ENCODE measurements at places on chromosomes 12 and 14.

- DNase-seq: no peak
Observed at GRCh38 chr12:50265770-50266524, 17.4 kb downstream of the LIMA1 start.

DNA sequence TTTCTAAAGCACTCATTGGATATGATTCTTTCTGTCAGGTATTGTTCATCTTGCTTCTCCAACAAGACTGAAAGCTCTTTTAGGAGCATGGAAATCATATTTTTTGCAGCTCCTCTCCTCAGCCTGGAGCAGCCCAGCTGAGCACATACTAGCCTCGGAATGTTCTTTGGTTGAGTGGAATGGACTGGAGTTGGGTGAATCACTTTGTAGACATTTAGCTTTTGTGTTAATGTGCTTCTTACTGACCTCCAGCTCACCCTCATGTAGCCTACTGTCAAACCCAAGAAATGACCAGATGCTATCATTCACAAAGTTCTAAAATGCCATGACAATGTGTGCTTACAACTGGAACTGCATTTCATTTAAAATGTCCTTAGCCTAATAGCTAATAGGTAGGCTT, 161.1 kb downstream of the NUAK1 start:
- peak; percentile 58 for DNase-seq

DNA sequence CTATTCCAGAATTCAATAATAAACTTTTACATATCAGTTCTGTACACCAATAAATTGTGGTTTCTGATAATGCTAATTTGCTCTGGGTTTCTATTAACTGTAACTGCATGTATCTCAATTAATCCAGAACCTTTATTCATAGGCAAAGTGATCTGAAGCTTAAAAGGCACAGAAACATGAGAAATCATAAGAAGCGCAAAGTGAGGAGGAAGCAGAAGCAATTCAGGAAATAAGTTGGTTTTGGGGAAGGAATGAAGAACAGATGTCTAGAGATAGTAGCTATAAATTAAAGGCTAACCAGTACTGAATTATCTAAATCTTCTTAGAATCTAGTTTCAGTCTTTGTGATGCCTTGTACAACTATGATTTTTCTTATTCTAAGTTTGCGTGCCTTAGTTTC, 24.6 kb downstream of the KERA start:
- no peak for DNase-seq

GRCh38 chr14:89267656-89268055, 149.4 kb downstream of the FOXN3 start:
- DNase-seq: no peak

- peak; percentile 51 for DNase-seq
Observed at GRCh38 chr12:109020796-109021380, at the start of gene SVOP. TSS of gene SVOP (minus strand) at chr12:109021068. CDS start at chr12:109020868, 200 bp downstream.

GRCh38 chr12:80766210-80766609, 49.5 kb downstream of the MYF5 start:
- no peak for DNase-seq

DNA sequence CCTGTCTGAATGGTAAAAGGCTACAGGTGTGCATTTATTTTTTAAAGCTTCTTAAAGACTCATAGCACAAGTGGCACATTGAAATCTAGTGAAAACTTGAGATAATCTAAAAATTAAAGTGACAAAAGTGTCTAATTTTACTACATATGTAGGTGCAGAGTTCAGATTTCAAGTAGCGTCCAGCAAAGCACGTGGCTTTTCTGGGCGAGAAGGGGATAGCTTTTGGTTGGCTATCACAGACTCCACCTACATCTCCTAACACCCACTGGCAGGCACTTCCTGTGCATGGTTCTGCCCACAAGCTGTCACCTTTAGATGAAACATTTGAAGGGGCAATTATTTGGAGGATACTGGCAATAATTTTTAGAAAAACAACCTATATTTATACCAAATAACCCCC, 1.9 kb upstream of the PITPNM2 start:
- no peak for DNase-seq

GRCh38 chr12:100593490-100593889, 20.0 kb downstream of the GAS2L3 start:
- DNase-seq: no peak

GRCh38 chr14:61698206-61698980, 3.1 kb downstream of the HIF1A start:
- DNase-seq: no peak

- no peak for DNase-seq
Observed at GRCh38 chr14:87131879-87132278, 861.1 kb downstream of the GALC start.

DNA sequence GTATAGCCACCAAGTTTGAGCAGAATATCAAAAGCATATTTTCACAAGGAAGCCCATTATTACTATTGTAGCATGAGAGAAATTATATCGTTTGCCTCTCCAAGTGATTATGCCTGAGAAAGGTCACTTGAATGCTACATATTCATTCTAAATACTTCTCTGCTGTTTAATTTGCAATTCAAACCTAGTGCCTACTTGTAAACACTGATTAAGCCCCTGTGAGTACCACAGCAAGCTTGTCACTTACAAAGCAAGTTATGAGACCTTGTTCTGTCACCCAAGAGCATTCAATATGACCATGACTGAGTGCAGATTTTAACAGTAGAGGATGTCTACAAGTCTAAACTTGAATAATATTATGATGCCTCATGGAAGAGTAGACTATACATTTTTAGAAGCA, 124.7 kb upstream of the SSTR1 start:
- no peak for DNase-seq

DNA sequence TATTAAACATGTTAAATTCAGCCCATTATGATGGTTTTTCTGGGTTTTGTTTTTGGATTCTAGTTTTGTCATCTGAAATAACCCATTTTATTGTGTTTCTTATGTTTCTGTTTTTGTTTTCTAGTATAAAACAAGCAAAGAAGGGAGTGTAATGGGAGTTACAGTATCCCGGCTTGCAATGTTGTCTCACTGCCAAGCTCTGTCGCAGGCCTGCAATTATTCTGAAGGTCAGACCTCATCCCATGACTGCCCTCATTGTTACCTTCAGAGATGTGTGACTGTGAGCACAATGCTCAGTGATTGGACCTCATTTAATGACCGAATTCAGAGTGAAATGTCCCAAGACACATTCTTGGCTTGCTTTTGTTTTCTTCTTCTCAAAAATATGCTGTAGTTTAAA, 73.0 kb upstream of the ATF1 start:
- DNase-seq: no peak

DNA sequence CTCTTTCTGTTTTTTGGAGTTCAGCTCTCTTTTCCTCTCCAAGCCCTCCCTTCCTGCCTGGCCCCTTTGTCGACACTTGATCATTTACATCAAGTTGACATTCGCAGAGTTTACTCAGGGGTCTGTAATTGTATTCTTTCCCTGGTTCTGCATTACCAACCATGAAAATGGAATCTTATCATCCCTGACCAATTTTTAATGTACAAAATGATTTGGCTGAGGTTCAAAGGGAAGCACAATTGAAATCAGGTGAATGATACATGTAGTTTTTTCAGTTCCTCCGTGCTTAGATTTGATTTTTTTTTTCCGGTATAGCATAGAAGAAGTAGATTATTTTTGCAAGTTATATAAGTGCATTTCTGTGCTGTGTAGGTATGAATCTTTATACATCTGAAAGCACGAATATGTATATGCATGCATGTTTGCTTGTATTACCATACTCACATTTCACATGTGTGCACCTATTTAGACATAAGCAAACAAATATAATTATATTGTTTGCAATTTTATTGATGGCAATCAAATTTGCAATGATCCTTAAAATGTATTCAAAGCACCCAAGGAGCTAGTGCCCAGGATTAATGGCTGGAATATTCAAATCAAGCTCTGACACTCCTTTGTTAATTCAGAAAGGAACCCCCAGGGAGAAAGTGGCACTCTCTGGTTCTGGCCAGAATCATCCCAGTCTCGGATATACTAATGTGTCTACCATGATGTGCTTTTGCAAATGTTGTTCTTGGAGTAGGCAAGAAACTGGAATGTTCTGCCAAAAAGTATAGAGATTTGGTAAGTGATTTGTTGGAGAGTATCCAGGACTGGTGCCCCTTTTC, 189.3 kb downstream of the VRK1 start:
- DNase-seq: no peak

DNA sequence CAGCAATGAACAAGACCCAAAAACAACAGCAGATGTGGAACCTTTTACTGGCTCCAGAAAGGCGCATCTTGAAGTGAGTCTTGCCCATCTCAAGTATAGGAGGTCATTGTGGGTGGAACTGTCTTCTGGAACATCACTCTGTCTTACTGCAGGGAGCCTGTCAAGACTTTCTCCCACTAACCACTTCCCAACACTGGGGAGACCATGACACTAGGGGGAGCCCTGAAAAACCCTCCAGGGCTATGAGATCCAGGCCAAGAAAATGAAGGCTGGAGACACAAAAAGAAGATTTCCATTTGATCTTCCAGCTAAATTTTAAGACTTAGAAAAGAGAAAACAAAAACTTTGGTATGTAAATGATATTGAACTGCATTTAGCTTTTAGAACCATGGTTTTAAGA, 13.5 kb upstream of the ATG14 start:
- no peak for DNase-seq

DNA sequence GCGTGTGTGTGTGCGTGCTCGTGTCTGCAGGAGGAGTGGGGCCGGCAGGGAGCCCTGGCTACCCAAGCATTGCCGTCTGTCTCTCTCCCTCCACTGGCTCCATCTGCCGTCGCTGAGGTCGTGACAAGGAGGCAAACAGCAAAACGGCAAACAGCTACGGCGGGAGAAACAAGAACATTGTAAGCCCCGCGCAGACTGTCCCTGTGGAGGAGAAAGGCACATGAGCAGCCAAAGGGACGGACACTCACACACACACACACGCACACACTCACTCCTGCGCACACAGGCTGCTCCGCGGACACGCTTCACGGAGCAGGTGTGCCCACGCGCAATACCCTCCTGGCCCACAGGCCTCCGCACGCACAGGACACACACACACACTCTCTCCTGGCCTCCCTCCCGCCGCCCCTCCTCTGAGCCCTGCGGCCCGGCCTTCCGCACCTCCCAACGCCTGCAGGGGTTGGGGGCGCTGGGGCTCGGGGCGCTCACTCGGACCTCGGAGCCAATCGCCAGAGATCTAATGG, 905 bp downstream of the CISTR start:
- no peak for DNase-seq

GRCh38 chr14:30267141-30267540, 291.8 kb upstream of the G2E3 start:
- no peak for DNase-seq

GRCh38 chr14:91252871-91253794, 8.6 kb upstream of the GPR68 start:
- DNase-seq: no peak

DNA sequence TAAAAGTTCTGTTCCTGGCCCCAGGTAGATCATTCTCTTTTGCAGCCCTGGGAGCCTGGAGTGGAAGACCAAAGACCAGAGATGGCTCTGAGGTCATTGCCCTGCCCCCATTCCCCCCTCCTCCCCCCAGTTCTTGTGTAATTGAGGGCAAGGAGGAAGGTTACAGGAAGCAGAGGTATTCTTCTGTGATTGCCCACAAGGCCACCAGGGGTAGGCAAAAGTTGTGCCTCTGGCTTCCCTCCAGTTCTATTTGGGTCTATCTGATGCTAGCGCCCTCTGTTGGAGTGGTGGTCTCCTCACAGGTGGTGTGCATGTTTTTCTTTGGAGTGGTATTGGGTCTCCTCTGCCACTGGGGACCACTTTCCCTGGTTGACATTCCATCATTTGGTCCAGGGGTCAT, 41.2 kb upstream of the CRY1 start:
- no peak for DNase-seq

GRCh38 chr12:122137681-122138080, 36.3 kb downstream of the IL31 start:
- DNase-seq: no peak

DNA sequence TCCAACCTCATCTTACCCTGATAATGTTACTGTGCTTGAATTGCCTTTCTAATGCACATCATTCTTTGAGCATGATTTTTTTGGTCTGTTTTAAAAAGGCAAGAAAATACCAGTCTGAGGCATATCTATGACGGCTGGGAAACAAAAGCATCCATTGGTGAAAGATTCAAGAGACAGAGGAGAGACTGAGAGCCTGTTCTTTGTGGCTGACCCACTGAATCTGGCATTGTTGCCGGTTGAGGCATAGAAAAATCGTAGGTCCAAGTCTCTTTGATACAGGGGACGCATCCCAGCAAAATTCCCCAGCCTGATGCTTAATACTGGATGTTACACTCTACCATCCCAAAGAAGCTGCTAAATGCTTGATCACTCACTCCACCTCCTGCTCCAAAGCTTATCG, 2.9 kb upstream of the KLHL42 start:
- DNase-seq: no peak

DNA sequence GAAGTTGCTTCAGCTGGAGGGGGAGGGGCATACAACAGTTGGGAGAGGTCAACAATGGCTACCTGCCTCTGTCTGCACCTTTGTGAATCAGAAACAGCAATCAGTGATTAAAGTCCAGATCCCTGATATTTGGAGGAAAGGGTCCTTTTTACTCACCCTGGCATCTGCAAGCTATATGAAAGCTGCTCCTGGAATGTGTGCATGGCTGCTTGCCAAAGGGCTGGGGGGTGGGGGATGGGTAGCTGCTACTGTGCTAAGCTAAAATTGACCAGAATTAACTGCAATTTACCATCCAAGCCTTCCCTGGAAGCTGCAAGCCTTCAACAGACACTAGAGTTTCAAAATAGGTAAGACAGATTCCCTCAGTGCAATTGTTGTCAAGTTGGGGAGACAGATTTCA, 13.5 kb upstream of the GTF2A1 start:
- no peak for DNase-seq

DNA sequence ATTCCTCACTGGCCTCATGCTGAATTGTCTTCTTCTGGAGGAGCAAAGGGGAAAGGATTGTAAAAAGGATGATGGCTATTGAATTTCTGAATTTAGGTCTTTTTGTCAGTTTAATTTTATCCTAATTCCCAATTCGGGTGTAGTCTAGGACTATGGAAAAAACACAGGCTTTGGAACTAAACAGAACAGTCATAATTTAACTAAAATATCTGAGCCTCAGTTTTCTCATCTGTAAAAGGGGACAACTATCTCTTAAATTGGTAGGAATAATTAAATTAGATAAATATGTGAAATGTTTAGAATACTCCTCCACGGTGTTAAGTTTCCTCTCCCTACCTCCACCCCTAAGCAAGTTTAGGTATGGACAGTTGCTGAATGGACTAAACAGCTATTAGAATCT, 3.2 kb upstream of the SP1 start:
- no peak for DNase-seq

- DNase-seq: no peak
Observed at GRCh38 chr12:2267703-2268470, 215.1 kb downstream of the CACNA1C start.

DNA sequence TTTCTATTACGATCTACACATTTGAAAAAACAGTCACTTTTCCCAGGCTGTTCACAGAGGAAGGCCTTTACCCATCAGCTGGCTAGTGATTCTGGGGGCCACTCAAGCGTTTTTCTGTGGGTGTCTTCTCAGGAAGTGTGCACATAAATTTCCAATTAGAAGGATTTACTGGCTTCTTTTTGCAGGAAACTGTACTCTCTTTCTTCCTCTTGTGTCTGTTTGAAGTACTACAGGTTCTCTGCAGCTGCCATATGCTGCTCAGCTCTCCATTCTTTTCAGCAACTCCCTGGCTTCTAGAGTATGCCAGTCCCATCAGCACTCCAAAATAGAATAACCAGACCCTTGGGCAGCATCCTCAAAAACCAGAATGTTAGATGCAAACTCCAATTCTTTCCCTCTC, 110.4 kb upstream of the NAV3 start:
- no peak for DNase-seq

- DNase-seq: no peak
Observed at GRCh38 chr14:73231981-73232851, 5.1 kb upstream of the PAPLN start.

- DNase-seq: peak; percentile 24
Observed at GRCh38 chr14:81363746-81364378, 36.3 kb downstream of the STON2 start.

GRCh38 chr12:105935981-105936380, 202.8 kb downstream of the NUAK1 start:
- DNase-seq: no peak

Data from fibroblast of skin of left quadriceps (primary cell).